NCI-H1105 treated with DMSO at 0.1 percent for 48 hours (cell line): ENCODE measurements at places on chromosomes 11 and 22.

DNA sequence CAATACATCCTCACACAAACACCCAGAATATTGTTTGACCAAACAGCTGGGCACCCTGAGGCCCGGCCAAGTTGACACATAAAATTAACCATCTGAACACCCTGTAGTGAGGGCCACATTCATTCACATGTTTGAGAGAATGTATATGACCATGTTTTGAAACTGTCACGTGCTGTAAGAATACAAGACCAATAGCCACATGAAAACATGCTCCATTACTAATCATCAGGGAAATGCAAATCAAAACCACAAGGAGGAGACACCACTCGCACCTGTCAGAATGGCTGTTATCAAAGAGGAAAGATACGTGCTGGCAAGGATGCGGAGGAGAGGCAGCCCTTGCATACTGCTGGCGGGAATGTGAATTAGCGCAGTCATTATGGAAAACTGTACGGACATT is 38.3 kb upstream of the IGSF9B start:
- no peak for DNase-seq

DNA sequence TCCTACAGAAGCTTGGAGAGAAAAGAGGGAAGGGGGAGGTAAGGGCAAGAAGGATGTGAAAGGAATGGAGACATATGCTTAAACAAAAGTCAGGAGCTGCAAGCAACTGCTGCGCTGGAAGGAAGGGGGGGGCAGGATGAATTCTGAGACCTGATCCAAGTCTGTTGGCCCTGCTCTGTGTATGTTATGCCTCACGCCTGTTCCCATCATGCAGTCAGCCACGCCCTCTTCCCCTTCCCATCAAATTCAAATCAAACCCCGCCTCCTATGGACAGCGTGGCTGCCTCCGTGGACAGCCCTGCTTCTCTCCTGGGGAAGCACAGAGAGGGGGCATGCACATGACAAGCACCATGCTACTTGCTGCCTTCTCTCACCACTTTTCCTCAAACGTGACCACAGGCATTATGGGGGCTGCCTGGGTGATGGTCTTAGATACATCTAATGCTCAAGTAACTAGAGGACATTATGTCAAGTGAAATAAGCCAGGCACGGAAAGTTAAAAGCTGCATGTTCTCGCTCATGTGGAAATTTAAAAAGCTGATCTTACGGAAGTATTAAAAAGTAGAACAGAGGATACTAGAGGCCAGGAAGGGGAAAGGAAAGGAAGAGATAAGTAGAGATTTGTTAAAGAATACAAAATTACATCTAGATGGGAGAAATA is 45.8 kb upstream of the CYP2D6 start:
- DNase-seq, result no peak

DNA sequence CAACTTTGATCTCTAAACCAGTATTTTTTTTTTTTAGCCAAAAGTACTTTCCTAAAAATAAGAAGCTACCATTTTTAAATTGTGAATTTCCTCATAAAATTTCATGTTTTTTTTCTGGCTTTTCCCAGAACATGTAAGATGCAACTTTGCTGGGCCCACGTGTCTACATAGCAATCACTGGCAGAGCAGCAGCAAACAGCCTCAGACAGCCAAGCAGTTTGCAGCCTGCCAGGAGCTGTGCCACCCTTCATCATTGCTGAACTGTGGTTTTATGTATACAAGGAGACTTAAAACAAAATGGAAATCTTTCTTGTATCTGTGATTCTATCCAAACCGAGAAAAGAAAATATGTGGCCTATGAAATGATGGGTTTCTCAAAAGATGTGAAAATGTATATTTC is 110.2 kb downstream of the GRIA4 start:
- DNase-seq, result no peak

- no peak for DNase-seq
Measured at GRCh38 chr11:13229711-13230318, 47.8 kb upstream of the BMAL1 start.

DNA sequence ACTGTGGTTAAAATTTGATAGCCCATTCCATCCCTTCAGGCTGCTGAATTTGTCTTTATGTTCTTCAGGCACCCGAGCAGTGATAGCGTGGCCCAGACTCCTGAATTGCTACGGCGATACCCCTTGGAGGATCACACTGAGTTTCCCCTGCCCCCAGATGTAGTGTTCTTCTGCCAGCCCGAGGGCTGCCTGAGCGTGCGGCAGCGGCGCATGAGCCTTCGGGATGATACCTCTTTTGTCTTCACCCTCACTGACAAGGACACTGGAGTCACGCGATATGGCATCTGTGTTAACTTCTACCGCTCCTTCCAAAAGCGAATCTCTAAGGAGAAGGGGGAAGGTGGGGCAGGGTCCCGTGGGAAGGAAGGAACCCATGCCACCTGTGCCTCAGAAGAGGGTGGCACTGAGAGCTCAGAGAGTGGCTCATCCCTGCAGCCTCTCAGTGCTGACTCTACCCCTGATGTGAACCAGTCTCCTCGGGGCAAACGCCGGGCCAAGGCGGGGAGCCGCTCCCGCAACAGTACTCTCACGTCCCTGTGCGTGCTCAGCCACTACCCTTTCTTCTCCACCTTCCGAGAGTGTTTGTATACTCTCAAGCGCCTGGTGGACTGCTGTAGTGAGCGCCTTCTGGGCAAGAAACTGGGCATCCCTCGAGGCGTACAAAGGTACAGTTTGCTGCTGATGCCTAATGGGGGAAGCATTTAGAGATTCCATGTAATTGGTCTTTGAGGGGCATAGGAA is 4.7 kb downstream of the MADD start:
- DNase-seq, result no peak

DNA sequence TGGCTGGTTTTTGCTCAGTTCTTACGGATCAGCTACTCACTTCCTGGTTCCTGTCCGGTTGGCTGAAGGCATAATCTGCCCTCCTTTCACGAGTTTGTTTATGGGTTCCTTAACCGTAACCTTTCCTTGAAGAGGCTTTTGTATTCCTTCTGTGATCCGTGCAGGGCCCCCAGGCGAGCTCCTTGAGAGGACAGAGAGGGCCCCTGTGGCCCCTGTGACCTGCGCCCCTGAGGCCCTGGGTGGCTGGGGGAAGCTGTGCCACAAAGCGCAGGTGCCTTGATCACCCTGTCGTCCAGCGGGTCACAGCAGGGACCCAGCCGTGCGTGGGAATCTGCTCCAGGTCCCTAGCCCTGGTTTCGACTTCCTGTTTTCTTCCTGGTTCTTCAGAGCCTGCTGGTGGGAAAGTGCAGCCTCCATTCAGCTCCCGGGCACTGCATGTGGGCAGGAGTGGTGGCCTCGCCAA is 27.8 kb upstream of the FADD start:
- no peak for DNase-seq

DNA sequence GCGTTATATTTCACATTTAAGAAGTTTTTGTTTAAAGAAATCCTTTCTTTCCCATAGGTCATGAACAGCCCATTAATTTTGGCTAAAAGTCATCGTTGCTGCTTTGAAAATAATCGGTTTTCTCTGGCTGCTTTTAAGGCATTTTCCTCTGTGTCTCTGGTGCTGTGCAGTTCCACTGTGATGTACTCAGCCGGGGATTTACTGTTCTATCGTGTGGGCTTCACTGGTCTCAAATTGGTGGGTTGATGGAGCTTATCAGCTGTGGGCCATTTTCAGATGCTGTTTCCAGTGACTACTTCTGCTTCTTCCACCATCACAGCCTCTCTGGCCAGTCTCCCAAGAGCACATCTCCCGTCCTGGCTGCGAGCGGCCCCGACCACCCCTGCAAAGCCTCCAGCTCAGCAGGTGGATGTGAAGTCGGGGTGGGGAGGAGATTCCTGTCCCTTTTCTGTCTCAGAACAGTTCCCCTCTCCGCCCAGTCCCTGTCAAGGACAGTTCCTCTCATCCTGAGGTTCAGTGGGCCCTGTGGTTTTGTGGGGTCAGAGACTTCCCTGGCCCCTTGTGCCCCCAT is 20.3 kb downstream of the IFITM10 start:
- no peak for DNase-seq

DNA sequence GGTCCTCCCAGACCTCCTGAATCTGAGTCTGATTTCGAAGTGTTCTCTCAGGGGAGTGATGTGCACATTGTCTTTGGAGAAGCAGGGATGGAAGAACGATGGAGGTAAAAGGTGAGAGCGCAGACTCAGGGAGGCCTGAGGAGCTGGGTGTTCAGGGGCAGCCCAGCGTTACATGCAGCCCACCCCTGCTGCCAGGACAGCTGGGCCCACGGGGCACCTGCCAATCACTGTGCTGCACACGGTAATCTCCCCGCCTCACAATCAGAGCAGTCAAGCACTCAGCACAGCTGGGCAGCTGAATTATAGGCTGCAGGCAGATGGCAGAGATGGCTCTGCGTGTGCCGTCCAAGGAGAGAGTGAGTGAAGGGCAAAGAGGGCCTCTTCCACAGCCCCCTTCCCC is 17.9 kb upstream of the HTR3A start:
- DNase-seq, result no peak

- no peak for DNase-seq
Measured at GRCh38 chr11:58866788-58867187, 22.3 kb upstream of the GLYATL2 start.

DNA sequence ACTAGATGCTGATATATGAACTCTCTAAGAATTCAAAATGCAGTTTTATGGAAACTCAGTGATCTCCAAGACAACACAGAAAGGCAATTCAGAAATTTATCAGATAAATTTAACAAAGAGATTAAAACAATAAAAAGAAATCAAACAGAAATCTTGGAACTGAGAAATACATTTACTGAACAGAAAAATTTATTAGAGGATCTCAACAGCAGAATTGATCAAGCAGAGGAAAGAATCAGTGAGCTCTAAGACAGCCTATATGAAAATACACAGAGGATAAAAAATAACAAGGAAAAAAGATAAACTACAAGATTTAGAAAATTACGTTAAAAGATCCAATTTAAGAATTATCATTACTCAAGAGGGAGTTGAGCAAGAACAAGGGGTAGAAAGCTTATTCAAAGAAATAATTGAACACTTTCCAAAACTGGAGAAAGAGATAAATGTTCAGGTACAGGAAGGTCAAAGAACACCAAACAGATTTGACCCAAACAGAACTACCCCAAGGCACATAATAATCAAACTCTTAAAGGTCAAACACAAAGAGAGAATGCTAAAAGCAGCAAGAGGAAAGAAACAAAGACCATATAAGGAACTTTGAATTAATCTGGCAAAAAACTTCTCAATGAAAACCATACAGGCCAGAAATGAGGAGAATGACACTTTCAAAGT is 103.1 kb downstream of the APIP start:
- DNase-seq, result no peak

DNA sequence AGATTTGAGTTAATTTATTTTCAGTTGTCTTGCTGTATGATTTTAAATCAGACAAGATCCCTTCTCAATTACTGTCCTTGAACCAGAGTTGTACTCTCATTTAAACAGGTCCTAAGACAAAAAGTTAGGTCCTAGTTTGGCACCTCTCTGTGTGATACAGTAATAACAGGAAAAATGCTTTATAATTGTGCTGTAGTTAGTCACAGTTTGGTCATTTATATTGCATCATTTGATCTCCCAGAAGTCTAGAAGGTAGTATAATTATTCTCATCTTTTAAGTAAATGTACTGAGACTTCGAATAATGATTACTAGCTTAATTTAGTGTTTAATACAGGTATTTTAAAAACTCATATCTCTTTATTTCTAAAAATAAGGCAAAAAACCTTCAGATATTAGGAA is 18.1 kb upstream of the LUZP2 start:
- no peak for DNase-seq

DNA sequence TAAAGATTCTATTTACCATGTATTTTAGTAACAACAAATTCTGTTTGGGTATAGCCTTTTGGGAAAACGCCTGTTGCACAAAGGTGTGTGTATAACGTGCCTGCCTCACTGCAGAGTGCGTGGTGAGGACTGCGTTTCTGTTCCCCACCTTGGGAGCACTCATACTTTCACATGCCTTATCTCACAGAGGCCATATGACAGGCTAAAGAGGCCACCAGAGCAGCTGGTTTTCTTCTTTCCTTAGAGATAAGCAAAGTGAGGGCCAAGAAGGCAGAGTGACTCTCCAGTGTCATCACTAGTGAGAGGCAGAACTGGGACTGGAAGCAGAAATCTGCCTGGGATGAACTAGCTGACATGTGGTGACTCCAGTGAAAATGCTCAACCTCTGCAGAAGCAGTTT is 369.2 kb upstream of the NARS2 start:
- no peak for DNase-seq

GRCh38 chr11:3707176-3707575 is 36.0 kb upstream of the CHRNA10 start:
- no peak for DNase-seq

- DNase-seq, result peak; percentile 19
Measured at GRCh38 chr11:9461760-9462134, 935 bp downstream of the ZNF143 start.

DNA sequence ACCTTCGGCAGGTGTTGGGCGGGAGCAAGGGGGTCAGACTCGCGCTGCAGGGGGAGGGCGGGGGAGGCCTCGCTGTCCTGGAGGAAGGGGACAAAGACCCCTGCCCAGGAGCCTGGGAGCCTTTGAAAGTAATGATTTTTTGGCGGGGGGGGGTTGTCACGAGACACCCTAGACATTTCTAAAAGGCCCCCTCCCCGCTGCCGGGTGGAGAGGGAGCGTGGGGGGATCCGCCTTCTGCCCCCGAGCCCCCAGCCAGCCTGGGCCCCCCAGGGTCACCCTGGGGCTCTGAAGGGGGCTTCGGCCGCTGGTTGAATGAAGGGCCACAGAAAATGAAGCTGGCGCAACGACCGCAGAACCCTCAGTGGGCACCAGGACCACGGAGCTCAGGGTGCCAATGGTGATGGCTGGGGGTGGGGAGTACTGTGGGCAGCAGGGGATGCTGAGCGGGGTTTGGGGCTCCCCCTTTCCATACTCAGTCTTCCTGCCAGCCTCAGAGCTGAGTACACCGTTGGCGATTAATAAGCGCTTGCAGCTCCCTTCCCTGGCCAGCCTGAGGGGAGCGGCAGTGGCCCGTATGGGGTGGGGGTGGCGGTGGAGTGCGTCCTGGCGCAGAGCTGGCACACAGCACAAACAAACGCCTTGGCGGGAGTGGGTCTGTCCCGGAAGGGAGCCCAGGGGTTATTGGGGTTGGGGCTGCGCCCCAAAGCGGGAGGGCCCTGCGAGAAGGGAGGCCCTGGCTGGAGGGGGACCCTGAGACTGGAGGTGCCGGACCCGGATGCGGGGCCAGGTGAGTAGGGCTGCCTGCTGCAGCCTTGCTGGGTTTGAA is 1.2 kb upstream of the DUSP8 start:
- DNase-seq, result peak; percentile 32

GRCh38 chr11:14905104-14906033 is 13.3 kb upstream of the CYP2R1 start:
- no peak for DNase-seq

DNA sequence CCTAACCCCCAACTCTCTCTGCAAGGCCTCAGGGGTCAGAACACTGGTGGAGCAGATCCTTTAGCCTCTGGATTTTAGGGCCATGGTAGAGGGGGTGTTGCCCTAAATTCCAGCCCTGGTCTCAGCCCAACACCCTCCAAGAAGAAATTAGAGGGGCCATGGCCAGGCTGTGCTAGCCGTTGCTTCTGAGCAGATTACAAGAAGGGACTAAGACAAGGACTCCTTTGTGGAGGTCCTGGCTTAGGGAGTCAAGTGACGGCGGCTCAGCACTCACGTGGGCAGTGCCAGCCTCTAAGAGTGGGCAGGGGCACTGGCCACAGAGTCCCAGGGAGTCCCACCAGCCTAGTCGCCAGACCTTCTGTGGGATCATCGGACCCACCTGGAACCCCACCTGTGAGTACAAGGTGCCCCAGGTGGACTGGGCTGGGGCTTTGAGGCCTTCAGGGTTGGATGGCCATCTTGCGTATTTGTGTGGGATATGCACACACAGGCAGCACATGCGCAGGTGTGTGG is at the start of gene BEST1:
Gene BEST1, plus strand, starts transcription at position 317 of the 513 bp plus-strand sequence. CDS start 1,456 bp downstream, outside the sequence.
- no peak for DNase-seq
